ENCODE measurements at places on chromosomes 16 and 17.

DNA sequence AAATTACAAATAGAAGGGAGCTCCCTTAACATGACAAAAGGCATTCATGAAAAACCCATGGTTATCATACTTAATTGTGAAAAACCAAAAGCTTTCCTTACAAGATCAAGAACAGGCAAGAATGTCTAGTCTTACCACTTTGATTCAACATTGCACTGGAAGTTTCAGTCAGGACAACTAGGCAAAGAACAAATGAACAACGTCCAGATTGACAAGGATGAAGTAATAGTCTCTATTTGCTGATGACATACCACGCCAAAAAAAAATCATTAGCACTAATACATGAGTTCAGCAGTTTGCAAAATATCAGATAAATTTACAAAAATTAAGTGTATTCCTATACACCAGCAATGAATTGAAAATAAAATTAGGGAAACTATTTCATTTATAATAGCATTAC is 200.2 kb downstream of the TOX3 start:
- no peak for DNase-seq

GRCh38 chr16:79560318-79560717 is 40.2 kb downstream of the MAF start:
- DNase-seq = no peak

GRCh38 chr17:77217566-77217965 is 76.8 kb downstream of the SEC14L1 start:
- DNase-seq = peak; percentile 55

- DNase-seq = no peak
Observed at GRCh38 chr16:8541868-8542267, 48.4 kb downstream of the TMEM114 start.

DNA sequence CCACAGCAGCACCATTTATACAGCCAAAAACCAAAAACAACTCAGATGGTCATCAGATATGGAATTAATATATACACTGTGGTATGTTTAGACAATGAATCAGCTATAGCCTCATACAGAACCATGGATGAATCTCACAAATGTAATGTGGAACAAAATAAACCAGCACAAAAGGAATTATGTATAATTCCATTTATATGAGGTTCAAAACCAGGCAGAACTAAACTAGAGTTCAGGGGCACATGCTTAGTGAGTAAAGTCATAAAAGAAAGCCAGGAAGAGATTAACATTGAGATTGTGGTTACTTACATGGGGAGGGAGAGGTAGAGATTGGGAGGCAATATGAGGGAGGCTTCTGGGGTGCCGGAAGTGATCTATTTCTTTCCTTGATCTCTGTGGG is 231.1 kb downstream of the COPRS start:
- DNase-seq = no peak

DNA sequence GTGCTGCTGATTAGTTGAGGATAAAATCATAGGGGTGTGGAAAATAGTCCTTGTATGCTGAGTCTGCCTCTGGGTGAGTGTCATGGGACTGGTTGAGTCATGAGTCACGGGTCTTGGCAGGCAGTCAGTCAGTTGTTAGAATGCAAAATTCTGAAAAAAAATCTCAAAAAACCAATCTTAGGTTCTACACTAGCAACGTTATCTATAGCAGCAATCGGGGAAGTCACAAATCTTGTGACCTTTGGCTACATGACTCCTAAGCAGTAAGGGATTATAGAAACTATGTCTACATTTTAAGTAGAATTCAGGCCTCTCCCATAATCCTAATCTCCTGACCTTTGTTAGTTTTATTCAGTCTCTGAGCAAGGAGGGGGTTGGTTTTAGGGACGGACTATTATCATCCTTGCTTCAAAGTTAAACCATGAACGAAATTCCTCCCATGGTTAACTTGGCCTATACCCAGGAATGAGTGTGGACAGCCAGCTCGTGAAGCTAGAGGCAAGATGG is 18.0 kb upstream of the PMFBP1 start:
- DNase-seq = no peak

DNA sequence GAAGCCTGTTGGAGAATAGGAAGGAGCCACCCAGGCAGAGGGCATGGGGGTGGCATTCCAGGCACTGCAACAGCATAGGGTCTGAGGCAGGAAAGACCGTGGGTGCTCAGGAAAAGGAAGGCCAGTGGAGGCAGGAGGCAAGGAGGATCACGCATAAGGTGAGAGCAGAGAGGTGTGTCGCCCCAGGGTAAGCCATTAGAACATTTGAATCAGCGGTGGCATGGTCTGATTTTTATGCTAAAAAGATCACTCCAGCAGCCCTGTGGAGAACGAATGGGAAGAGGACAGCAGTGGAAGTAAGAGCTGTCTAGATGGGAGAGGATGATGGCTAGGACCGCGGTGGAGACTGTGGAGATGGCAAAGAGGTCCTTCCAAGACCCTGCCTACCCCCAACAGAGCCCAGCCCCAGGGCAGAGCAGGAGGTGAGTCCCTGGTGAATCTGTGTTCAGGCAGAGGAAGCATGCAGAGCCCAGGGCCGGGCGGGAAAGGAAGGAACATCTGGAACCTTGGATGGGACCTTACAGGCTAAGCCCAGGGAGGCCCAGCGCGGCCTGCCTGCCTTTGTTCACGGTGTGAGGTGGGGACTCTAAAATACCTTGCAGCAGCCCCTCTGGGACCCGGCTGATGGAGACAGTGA is 7.8 kb downstream of the LPO start:
- no peak for DNase-seq

GRCh38 chr16:71426069-71426879 is 15.6 kb downstream of the TLE7 start:
- DNase-seq = no peak

- DNase-seq = no peak
Observed at GRCh38 chr17:58539698-58540097, 25.3 kb upstream of the MTMR4 start.

- no peak for DNase-seq
Observed at GRCh38 chr17:78163881-78164747, 4.3 kb upstream of the SYNGR2 start.

DNA sequence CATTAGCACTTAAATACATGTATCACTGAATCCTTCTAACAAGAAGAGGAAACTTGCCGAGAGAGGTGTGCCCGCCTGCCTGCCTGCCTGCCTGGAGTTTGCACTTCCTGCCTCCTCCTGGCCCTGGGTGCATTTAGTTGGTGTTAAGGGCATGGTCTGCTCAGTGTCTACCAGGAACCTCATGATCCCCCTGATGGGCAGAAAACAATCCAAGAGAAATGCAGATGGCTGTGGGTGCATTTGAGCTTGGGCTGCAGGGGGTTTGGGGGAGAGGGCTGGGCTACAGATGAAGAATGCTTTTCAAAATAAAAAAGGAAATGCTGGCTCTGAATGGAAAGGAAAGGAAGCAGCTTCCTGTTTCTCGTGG is 10.1 kb downstream of the KSR1 start:
- no peak for DNase-seq

DNA sequence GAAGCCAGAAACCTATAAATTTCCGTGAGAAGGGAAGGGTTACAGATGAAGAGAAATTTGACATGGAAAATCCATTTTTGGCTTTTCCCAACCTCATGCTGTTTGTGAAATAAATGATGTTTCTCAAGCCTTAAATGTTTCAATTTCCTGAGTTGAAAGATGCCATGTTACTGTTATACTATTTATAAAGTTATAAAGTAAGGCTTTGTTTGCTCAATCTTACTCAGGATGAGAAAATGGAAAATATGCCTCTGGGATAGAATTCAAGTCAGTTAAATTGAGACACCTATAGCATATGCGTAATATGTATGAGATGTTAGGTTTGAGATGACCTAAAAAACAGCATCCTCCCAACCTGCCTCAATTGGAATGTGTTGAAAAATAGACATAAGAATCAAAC is 19.9 kb upstream of the FAM20A start:
- no peak for DNase-seq

DNA sequence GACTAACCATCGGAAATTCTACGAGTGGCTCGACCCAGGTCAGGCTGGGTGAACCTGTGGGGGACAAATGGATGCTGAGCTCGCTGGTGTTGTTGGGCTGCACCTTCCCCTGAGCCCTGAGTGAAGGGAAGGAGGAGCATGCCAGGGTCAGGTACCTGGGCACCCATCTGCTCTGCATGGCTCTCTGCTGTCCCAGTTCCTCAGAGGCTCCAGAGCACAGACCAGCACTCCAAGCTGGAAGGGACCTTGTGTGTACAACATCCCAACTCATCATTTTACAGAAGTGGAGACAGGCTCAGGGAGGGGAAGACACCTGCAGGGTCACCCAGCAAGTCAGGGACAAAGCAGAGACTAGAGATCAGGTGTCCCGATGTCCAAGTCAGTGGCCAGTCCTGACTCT is 84.9 kb upstream of the NLRP1 start:
- DNase-seq = no peak

- peak; percentile 89 for DNase-seq
Observed at GRCh38 chr17:50153650-50154575, 3.4 kb upstream of the PPP1R9B start.

GRCh38 chr16:73071131-73071940 is 23.4 kb upstream of the ZFHX3 start:
- DNase-seq = peak; percentile 70

DNA sequence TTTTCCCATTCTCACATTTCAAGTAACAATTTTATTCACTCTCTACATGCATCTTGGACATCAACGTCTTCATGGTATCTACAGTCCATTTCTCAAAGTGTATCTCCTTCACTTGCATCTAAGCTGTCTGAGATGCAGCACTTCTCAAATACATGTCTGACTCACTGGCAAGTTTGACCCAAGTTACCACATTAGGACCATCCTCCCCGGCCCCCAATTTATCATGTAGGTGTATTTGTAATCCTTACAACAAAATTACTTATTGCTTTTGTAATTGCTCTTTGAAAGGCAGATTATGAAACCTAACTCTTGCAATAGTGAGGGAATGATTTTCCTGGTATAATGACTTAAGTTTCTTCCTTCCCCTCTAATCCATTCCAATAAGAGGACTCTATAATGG is 28.9 kb upstream of the ULK2 start:
- DNase-seq = no peak

DNA sequence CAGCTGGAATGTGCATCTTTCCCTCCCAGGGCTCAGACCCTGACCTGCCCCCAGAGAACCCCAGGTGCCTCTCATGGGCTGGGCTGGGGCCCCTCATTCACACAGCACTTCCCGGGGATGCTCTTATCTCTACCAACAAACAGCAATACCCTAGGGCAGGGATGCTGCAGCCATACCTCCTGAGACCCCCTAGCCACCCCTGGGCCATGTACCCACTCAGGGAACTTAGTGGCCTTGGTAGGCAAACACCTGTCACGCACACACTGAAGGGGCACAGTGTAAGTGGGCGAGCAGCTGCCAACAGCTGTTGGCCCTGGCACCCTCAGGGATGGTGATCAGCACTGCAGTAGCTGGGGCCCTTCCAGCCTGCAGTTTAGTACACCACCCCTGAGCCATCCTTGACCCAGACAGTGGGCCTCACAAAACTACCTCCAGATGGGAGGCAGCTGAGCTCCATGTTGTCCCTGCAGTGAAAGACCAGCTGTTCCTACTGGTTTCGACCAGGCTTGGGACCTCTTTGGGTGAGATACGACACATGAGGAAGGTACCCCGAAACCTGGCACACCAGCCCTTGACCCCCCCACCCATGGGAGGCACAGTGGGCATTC is 1723.6 kb downstream of the TP53TG3F start:
- no peak for DNase-seq

GRCh38 chr16:1071561-1072225 is 854 bp upstream of the SSTR5 start:
- no peak for DNase-seq

DNA sequence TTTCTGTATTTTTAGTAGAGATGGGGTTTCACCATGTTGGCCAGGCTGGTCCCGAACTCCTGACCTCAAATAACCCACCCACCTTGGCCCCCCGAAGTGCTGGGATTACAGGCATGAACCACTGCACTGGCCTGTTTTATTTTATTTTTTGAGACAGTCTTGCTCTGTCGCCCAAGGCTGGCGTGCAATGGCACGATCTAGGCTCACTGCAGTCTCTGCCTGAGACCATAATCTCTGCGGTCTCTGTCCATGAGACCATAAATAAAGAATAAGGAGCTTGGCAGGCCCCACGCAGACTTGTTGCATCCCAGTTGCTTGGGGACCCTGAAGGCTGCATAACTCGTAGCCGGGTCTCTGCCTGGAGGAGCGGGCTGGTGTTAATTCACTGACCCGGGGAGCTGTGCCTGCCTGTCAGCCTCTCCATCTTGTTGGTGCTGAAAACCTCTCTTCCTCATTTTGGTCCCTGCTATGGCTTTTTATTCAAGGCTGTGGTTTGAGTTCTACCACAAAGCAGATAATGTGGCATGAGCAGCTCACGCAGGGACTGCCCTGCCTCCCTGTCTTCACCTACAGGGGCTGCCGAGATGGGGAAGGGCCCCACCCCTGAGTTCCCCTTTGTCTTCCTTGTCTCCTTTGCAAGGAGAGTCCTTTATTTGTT is 82.1 kb downstream of the MSI2 start:
- no peak for DNase-seq

- DNase-seq = no peak
Observed at GRCh38 chr17:8868529-8868951, 1.1 kb upstream of the PIK3R6 start.

Measured in left ventricle myocardium superior (tissue), 1 donor.